Neural progenitor cell (in vitro differentiated cells): ENCODE measurements at places on chromosomes 5 and 9.

- DNase-seq, result no peak
Measured at GRCh38 chr5:137234973-137235943, 263.9 kb downstream of the SPOCK1 start.

- no peak for DNase-seq
Measured at GRCh38 chr9:127707766-127708165, 978 bp downstream of the CFAP157 start.

- DNase-seq, result no peak
Measured at GRCh38 chr5:89211836-89212235, 328.9 kb upstream of the MEF2C start.

DNA sequence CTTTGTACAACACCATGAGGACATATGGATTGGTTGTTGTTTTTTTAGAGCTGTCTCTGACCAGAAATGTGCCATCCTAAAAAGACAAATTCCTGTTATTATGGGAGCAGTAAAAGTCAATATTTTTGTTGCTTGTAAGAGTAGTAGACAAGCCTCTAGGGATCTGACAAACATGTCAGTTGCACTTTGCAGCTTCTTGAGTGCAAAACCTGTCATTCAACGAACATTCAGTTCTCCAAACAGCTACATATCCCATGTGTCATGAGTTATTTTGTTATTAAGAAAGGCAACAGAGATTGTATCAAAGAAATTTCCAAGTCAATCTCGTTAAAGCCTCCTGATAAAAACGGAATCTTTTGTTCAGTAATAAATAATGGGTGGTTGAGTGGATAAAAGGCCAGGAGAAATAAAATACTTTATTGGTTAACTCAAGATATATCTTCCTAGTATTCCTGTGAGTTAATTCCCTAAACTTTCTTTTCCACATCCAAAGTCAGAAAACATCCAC lies 18.1 kb downstream of the C5orf58 start:
- DNase-seq, result no peak

DNA sequence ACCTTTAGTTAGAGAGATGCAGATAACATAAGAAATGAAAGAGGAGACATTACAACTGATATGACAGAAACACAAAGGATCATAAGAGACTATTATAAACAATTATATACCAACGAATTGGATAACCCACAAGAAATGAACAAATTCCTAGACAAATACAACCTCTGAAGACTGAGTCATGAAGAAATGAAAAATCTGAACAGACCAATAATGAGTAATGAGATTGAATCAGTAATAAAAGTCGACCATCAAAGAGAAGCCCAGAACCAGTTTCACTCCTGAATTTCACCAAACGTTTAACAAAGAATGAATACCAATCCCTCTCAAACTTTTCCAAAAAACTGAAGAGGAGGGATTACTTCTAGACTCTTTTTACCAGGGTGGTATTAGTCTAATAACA lies 50.5 kb upstream of the PCAT7 start:
- no peak for DNase-seq
